ENCODE measurements at places on chromosomes 16 and 17.

DNA sequence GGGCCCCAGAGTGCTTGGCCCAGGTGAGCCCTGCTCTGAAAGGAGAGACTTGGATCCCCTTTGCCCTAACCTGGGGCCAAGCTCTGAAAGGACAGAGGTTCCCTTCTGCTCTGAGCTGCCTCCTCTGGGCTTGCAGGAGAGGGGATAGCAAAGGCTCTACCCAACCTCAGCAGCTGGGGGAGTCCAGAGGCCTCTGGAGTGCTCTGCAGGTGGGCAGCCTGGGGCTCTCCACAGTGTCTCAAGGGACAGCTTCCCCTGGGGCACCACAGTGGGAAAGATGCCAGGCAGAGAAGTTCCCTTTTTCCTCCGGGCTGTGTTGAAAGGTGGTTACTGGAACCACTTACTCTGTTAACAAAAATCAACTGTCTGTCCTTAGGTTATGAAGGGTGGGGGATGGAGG, 48.2 kb upstream of the MGAT5B start:
- DNase-seq: peak; percentile 65

- no peak for DNase-seq
Measured at GRCh38 chr16:2324296-2324859, 16.1 kb downstream of the ABCA3 start.

- no peak for DNase-seq
Measured at GRCh38 chr16:64809876-64810629, 311.8 kb downstream of the CDH11 start.

DNA sequence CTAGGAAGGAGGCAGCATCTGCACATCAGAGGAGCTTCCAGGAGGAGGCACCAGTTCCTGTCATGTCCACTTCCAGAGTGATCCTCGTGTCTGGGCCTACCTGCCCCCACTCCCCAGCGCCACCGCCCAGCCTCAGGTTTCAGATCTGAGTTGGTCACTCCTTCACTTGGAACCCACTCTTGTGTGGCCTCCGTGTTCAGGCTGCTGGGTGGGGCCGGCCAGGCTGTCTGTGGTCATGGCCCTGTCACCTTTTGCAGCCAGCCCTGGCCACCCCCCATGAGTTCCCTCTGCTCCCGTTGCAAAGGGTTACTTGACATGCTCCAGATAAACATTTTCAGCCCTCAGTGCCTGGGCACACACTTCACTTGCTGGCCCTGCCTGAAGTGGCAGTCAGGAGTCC, 26.6 kb upstream of the SPPL2C start:
- no peak for DNase-seq

DNA sequence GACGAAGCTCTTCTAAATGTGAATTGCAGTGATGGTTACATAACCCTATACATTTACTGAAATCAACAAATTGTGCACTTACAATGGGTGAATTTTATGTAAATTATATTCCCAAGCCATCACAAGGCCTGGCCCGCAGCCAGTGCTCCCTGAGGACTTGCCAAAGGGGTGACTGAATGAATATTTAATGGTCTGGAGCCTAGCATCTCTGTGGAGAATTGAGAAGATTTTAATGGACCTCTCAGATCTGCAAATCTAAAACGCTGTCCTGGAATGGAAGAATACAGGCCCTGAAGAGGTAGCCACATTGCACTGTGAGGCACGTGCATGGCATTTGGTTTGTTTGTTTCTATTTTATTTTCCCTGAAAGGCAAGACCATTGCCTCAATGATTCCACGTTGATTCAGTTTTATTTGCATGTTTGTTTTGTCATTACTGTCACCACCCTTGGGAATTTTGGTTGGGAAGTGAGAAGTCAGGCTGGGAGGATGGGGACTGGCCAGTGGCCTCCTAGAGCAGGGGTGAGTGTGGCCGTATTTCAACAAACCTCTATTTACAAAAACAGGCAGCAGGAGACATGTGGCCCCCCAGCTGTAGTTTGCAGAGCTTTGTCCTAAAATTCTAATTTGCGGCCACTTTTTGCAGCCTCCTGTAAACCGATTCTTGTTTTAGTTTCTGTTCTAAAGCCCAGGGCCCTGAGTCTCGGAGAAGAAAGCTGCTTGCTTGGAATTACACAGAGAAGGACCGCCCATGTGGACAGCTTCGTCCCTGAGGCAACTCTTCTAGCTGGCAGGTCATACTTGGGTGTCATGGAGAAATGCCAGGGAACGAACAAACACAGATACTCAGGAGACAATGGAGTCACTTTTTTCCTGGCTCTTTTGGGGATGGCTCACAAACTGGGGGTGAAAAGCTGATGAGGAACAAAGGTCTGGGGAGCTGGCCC, 40.5 kb upstream of the GCSH start:
- DNase-seq: no peak

DNA sequence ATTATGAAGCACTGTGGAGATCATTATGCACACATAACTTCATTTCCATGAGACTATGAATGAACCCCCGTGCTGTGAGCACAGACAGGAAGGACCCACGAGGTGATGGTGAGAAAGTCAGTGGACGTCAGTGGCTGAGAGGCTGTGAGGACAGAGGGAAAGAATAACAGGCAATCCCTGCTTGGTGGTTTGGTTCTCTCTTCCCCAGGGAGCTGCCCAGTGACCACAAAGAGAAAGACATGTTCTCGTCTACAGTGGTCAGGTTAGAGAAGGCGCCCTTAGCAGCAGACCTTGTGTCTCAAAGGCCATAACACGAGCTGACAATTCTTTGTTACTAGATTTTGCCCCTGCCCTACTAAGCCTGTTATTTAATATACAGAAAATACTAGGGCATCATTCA, 609.2 kb downstream of the TOX3 start:
- DNase-seq: no peak

GRCh38 chr17:64200080-64201032, 62.7 kb downstream of the TEX2 start:
- peak; percentile 8 for DNase-seq

GRCh38 chr17:1697681-1698080, 12.5 kb downstream of the TLCD2 start:
- DNase-seq: no peak

- DNase-seq: no peak
Measured at GRCh38 chr17:70968302-70968701, 799.0 kb downstream of the KCNJ2 start.

DNA sequence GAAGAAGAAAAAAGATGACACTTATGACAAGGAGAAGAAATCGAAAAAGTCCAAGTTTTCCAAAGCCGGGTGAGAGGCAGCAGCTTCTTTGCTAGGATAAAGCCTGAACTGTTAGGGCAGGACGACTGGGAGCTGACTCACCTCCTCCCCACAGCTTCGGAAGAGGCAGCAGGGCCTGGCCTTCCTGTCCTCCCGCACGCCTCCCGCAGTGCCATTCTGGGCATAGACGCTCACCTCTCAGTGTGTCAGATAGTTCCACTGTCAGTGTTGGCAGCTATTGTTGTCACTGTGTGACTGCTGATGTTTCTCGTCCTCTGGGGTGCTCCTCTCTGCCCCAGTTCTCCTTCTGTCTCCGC, 12.6 kb downstream of the UBN1 start:
- DNase-seq: no peak

DNA sequence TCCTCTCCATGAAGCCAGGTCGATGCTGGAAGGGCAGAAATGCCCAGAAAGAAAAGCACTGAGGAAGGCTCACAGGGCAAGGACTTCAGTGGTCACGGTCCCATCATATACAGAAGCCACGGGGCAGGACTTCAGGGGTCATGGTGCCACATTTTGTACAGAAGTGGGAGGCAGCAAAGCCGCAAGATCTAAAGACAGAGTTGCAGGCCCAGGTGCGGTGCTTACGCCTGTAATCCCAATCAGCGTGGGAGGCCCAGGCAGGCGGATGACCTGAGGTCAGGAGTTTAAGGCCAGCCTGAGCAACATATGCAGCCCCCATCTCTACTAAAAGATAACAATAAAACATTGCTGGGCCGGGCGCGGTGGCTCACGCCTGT, 96.0 kb downstream of the NXN start:
- DNase-seq: no peak

- DNase-seq: no peak
Measured at GRCh38 chr17:8711291-8711690, 33.3 kb downstream of the CCDC42 start.

- DNase-seq: no peak
Measured at GRCh38 chr17:1272701-1273100, 2.5 kb downstream of the BHLHA9 start.

- DNase-seq: no peak
Measured at GRCh38 chr17:14308965-14309879, 8.3 kb downstream of the HS3ST3B1 start.

GRCh38 chr16:87382023-87382785, 1.4 kb downstream of the FBXO31 start:
- no peak for DNase-seq

DNA sequence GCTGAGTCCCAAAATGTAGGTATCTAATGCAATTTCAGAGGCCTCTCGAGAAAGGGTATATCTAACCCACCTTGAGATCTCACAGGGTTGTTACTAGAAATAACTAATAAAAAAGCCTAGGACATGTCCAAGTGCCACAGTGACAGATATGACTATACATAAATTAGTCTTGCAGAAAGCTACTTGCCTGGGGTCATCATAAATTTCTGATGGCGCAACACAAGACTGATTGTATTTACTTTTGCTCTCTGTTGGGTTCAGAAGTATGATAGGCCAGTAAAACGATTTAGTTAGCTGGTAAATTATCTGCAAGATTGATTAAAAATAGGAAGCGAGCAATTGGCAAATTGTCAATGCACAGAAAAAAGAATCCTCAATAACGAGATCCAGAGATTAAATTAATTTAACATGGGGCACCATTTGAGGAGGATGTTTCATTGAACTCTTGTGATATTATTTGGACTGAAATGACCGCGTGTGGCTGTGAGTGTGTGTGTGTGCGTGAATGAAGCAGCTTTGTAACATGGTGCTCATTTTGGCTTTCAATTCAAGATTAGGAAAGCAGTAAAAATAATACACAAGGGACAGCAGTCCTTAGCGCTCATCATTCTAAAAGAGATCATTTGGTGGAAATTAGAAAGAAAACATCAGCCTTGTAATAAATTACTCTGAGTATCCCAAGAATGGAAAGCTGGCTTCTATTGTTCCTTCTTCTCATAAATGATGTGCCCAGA, 157.4 kb upstream of the ZFHX3 start:
- DNase-seq: no peak

GRCh38 chr16:12544477-12545296, 259.0 kb downstream of the CPPED1 start:
- no peak for DNase-seq

GRCh38 chr17:2084766-2085647, 30.1 kb downstream of the HIC1 start:
- no peak for DNase-seq

- no peak for DNase-seq
Measured at GRCh38 chr17:4747847-4748246, 8.1 kb upstream of the CXCL16 start.

GRCh38 chr17:49547566-49547965, 28.1 kb upstream of the NXPH3 start:
- no peak for DNase-seq

DNA sequence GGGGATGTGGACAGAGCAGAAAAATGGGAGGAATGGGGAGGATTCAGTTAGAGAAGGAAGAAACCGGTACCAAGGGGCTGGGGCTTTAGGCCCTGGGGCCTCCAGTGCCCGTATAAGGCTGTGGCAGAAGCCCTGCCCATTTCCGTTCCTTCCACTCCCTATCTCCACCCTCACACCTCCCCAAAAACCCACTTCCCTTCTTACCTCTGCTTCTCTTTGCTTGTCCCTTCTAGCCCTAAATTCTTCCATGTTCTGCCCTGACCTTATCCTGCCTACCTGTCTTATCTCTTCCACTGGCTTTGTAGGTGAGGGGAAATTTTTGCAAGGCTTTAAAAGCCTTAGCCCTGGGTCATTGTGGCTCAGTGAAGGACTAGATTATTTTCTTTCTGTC, 4.1 kb downstream of the RNF167 start:
- peak; percentile 73 for DNase-seq

- peak; percentile 46 for DNase-seq
Measured at GRCh38 chr16:81623365-81624102, 155.6 kb upstream of the PLCG2 start.

DNA sequence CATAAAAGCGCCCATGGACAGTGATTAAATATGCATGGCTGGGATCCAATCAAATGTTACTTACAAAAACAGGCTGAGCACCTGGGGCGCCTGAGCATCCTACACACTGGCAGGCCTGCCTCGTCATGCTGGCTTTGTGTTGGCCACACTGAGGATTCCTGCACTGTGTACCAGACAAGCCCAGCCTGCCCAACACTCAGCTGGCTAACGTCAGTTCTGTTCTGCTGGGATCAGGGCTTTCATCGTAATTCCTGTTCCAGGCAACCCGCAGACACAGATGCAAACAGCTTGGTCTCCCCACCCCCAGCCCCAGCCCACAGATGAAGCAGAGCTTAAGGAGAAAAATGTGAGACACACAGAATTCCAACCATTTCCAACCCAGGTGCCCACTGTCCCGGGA, 30.7 kb downstream of the PIMREG start:
- no peak for DNase-seq

GRCh38 chr17:30513346-30513745, 36.1 kb downstream of the GOSR1 start:
- DNase-seq: no peak

DNA sequence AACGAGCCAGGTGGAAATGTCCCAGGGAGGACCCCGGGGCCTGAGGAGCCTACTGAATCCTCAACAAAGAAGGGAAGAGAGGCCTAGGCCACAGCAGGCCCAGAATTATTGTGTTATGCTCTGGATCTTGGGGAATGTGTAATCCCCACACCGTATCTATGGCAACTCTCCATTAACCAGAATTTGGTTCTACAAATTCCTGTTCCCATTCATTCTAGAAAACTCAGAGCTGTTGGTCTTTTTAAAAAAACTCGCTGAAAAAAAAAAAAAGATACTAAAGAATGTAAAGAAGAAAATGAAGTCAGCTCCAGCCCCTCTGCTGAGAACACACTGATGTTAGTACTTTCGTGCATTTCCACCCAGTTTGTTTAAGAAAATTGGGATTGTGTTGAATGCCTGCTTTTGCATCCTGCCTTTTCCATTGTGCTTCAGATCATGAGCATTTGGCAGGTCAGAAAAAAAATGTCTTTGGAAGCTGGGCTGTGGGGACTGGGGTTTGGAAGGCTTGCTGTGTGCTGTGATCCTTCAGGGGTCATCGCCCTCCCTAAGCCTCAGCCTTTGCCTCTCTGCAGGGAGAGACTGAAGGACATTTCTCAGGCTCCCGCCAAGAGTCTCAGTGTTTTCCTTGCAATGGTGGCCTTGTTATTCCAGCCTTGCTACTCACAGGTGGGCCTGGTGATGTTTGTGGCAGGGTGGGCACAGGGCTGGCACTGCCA, 69.5 kb downstream of the SREBF1 start:
- no peak for DNase-seq

GRCh38 chr17:81512562-81513371, at the start of gene ACTG1:
TSS of gene ACTG1 (minus strand) at chr17:81512799. CDS start at chr17:81512354, 445 bp downstream.
- DNase-seq: peak; percentile 94

- no peak for DNase-seq
Measured at GRCh38 chr17:13346996-13347762, 254.6 kb downstream of the HS3ST3A1 start.

Measured in DND-41 (cell line).